ENCODE measurements at places on chromosomes 7 and 10. TPM values are rescaled to one million over a fixed set of nuclear protein-coding genes. Genes with fewer than 3 reads are reported as not detected.

The ELFN1 gene
- total RNA-seq, result 0.12 TPM

The ARMH3 gene
- 16.1 TPM for total RNA-seq

DNA sequence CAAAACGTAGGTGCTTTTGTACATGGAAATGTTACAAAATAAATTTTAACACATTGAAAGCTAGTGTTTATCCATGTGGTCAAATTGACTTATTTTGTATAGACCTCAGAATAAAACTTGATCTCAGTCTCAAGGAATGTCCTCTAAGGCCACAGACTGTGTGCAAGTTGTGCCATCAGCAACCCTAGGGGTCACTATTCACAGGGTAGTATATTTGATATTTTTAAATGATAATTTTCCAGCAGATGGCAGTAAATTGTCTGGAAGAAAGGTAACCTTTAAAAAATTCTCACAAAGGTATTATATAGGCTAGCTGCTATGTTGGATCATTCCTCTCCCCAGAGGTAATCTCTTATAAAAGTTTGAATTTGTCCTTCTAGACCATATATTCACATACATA lies 12.9 kb upstream of the SNX10 start:
- H3K27ac ChIP-seq, result no peak overlapping the region
- peaks cover 3% of the 10 kb centered on the region for H3K27me3 ChIP-seq
- no peak for DNase-seq

DNA sequence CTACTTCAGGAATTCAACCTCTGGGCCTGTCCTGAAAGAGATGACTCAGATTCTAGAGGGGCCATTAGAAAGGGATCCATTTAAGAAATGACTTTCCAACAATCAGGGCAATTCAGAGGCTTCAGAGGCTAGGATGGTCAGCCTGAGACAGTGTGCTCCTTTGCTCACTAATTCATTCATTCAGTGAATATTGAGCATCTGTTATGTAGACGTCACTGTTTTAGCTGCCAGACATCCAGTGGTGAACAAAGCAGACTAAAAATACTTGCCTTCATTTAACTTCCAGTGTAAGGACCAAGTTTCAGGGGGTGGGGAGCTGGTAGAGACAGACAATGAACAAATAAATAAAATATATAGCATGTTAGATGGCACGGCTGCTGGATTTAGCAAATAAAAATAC lies 1.6 kb downstream of the KIAA1217 start:
- peaks cover 48% of the 10 kb centered on the region for H3K27me3 ChIP-seq
- no peaks in the 10 kb centered on the region for H3K36me3 ChIP-seq
- no peak for DNase-seq
- H3K27ac ChIP-seq, result no peak overlapping the region
